Activated CD4-positive, alpha-beta memory T cell treated with anti-CD3 and anti-CD28 coated beads, Interleukin-2, amount 10 ng/mL, durations not matched to agents 7 days and 5 days (primary cell): ENCODE measurements at places on chromosomes 1 and 21. TPM values are rescaled to one million over a fixed set of nuclear protein-coding genes. Genes with fewer than 3 reads are reported as not detected.

DNA sequence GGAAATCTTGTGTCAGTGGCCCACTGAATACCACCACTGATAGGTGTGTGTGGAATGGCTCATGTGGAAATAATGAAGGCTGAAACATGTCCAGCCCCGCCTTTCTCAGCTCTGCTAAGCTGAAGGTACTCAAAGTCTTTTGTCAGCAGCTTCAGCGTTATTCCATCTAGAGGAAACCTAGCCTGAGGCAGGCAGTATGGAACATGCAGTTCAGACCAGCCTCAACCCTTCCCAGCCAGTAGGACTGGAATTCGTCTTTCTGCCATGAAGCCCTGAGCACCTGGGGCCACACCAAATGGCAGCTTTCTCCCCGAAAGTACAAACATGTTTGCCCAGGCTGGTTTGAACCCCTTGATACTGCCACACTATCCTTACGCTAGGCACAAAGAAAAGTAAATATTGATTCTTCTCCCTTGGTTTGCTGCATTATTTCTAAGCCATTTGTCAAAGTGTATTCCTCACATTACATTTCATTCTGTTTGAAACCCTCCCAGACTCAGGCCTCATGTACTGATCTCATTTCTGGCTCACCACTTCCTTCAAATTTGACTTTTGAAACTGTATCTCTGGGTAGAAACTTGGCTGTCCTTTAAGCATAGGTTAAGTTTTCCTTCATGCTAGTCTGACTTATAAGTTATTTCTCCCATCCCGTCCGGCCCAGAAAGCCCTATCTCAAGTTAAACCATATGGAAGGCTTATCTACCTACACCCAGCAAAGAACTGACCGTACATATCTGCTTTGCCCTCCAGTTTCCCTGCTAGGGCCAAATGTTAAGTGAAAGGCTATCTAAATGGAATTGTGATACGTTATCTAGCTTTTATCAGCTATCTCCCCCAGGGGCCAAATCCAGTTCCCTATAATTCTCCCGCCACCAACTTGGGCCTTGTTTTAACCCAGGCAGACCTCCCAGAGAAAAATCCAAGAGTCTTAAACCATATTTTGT, 45.7 kb upstream of the HOOK1 start:
- no peak overlapping the region for H3K27ac ChIP-seq
- H3K36me3 ChIP-seq: no peaks in the 10 kb centered on the region
- no peak overlapping the region for H3K4me3 ChIP-seq
- H3K4me1 ChIP-seq: peaks cover 9% of the 10 kb centered on the region
- no peak for DNase-seq
- peaks cover 2% of the 10 kb centered on the region for H3K27me3 ChIP-seq

GRCh38 chr21:25191141-25191540, 416.1 kb downstream of the MRPL39 start:
- DNase-seq: no peak
- H3K36me3 ChIP-seq: no peaks in the 10 kb centered on the region

DNA sequence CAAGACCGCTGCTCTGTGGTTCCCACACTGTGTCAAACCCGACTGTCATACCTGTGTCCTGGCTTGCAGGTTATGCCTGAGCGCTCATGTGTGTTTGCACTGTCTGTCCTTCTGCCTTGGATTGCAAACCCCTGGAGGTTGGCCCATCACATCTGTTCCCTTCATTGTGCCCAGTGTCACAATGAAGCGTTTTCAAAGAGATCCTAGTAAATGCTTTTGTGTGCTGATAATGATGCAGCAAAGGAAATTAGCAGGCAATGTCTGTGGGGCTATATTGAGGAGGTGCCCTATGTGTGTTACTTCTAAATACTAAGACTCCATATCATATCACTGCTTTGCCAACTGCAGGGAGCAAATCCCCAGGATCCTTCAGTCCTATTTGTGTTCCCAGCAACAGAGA, 424.4 kb upstream of the NFIA start:
- H3K4me3 ChIP-seq: no peak overlapping the region
- no peak for DNase-seq
- no peaks in the 10 kb centered on the region for H3K36me3 ChIP-seq
- H3K4me1 ChIP-seq: no peaks in the 10 kb centered on the region

DNA sequence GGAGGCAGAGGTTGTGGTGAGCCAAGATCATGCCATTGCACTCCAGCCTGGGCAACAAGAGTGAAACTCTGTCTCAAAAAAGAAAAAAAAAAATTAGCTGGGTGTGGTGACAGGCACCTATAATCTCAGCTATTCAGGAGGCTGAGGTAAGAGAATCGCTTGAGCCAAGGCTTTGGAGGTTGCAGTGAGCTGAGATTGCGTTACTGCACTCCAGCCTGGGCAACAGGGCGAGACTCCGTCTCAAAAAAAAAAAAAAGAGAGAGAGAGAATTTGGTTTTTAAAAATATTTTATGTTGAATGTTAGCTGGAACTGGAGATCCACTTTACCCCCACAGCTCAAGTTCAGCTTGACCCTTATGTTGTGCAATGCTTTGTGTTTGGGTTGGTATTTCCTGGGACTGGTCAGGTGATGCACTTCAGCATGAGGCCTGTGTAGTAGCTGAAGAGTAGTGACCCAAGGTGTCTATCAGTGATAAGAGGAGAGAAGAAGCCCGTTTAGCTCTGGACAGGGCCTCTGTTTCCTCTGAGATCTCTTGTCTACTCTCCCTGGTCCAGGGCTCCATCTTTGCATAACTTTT, 36.8 kb upstream of the MACF1 start:
- no peaks in the 10 kb centered on the region for H3K36me3 ChIP-seq
- H3K4me1 ChIP-seq: no peaks in the 10 kb centered on the region
- DNase-seq: no peak
- H3K27ac ChIP-seq: no peak overlapping the region
- H3K27me3 ChIP-seq: no peaks in the 10 kb centered on the region

- H3K27ac ChIP-seq: no peak overlapping the region
- no peaks in the 10 kb centered on the region for H3K4me1 ChIP-seq
- no peaks in the 10 kb centered on the region for H3K36me3 ChIP-seq
- no peak overlapping the region for H3K4me3 ChIP-seq
- DNase-seq: no peak
These were observed 13.5 kb upstream of the CR2 start for GRCh38 chr1:207440626-207441025.

Gene PADI4
- total RNA-seq: not detected

Gene ASCL5
- not detected for total RNA-seq

GRCh38 chr1:240171907-240172306, 80.2 kb downstream of the FMN2 start:
- H3K4me3 ChIP-seq: no peak overlapping the region
- H3K4me1 ChIP-seq: no peaks in the 10 kb centered on the region
- no peaks in the 10 kb centered on the region for H3K27me3 ChIP-seq
- DNase-seq: no peak

DNA sequence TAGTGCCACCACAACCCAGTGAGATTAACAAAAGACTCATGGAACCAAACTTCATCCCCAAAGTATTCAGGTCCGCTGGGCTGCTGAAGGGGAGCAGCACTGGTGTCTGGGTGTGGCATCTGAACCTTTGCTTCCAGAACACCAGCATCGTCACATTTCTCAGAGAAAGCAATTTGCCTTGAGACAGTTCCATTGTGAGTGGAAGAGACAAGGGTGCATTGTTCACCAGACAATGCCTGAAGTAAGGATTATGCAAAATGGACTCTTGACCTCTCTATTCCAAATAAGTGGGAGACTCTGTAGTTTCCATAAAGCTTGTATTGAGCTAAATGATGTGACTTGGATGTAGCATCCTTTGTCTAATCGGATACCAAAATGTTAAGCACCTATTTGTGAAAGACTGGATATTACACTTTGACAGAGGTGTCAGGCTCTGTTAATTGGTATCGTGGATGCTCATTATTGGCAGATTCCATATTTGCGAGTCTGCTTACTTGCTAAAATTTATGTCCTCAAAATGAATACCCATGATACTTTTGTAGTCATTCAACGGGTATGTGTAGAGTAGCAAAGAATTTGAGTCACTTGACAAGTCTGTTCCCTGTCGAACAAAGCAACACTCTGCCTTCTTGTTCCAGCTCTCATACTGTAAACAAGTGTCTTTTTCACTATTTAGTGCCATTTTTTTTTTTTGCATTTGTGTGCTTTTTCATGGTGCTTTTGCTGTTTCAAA, 75.6 kb downstream of the MRPS6 start:
- H3K4me3 ChIP-seq: no peak overlapping the region
- H3K27me3 ChIP-seq: no peaks in the 10 kb centered on the region
- no peak for DNase-seq

Gene RNU1-2
- 1,570 TPM for total RNA-seq

DNA sequence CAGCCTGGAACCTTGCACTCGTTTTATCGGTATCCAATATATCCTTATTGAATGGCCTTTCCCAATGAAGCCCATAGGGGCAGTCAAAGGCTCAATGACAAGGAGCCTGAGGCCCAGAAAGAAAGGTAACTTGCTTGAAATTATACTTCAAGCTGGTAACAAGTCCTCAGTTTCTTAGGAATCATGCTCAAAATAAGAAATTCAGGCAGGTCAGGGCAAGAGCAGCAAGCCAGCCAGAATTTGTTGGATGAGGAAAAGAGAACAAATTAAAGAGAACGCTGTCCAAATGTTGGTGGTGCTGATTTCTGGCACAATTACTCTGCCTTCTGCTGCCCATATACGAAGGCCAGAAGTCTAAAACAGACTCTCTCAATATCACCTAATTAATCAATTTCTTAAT, 77.6 kb downstream of the DDX20 start:
- no peaks in the 10 kb centered on the region for H3K4me1 ChIP-seq
- no peaks in the 10 kb centered on the region for H3K36me3 ChIP-seq
- no peak for DNase-seq
- peaks cover 29% of the 10 kb centered on the region for H3K27me3 ChIP-seq

Gene RYR2
- 0.05 TPM for total RNA-seq

Gene TTLL10
- total RNA-seq: not detected

Gene SRM
- total RNA-seq: 69.3 TPM

Gene FNDC5
- total RNA-seq: not detected

Gene KRTAP7-1
- not detected for total RNA-seq

Gene IVL
- total RNA-seq: not detected

Gene OR6N1
- not detected for total RNA-seq

GRCh38 chr1:169201084-169201619, 94.7 kb downstream of the ATP1B1 start:
- H3K27ac ChIP-seq: no peak overlapping the region
- H3K27me3 ChIP-seq: no peaks in the 10 kb centered on the region
- H3K4me3 ChIP-seq: no peak overlapping the region
- DNase-seq: no peak
- H3K36me3 ChIP-seq: no peaks in the 10 kb centered on the region

Gene PLXNA2
- total RNA-seq: 0.65 TPM

- no peak for DNase-seq
- no peak overlapping the region for H3K4me3 ChIP-seq
- H3K36me3 ChIP-seq: peaks cover 50% of the 10 kb centered on the region
- no peaks in the 10 kb centered on the region for H3K4me1 ChIP-seq
These were observed 12.8 kb downstream of the WDR3 start for GRCh38 chr1:117942293-117942692.

DNA sequence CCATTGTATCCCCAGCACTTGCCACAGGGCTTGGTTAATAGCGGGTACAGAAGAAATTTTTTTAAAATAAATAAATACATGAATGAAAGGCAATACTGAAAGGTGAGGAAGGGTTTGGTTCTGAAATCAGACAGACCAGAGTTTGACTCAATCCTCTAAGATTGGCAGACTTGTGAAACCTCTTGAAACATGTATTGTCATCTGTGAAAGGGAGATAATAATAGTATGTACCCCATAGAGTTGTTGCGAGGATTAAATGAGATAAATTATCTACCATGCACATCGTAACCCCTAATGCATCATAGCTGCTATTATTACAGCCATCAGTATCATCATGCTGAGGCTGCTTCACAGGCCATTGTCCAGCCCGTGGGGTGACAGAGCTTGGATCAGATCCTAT, 41.4 kb downstream of the S1PR1 start:
- H3K27ac ChIP-seq: peak overlapping the region; percentile 76
- no peak for DNase-seq
- H3K4me1 ChIP-seq: peaks cover 79% of the 10 kb centered on the region

Gene TXNIP
- total RNA-seq: 407 TPM

GRCh38 chr1:65114322-65114721, 33.7 kb upstream of the AK4 start:
- H3K36me3 ChIP-seq: no peaks in the 10 kb centered on the region
- DNase-seq: no peak
- no peaks in the 10 kb centered on the region for H3K4me1 ChIP-seq
- no peak overlapping the region for H3K4me3 ChIP-seq

Gene TLR5
- total RNA-seq: 0.15 TPM

Gene CD164L2
- not detected for total RNA-seq

GRCh38 chr1:223654083-223654482, 11.4 kb downstream of the CAPN8 start:
- H3K36me3 ChIP-seq: no peaks in the 10 kb centered on the region
- no peak overlapping the region for H3K4me3 ChIP-seq
- H3K27me3 ChIP-seq: peaks cover 11% of the 10 kb centered on the region
- H3K4me1 ChIP-seq: no peaks in the 10 kb centered on the region

Gene ANKRD34A
- total RNA-seq: 2.9 TPM

DNA sequence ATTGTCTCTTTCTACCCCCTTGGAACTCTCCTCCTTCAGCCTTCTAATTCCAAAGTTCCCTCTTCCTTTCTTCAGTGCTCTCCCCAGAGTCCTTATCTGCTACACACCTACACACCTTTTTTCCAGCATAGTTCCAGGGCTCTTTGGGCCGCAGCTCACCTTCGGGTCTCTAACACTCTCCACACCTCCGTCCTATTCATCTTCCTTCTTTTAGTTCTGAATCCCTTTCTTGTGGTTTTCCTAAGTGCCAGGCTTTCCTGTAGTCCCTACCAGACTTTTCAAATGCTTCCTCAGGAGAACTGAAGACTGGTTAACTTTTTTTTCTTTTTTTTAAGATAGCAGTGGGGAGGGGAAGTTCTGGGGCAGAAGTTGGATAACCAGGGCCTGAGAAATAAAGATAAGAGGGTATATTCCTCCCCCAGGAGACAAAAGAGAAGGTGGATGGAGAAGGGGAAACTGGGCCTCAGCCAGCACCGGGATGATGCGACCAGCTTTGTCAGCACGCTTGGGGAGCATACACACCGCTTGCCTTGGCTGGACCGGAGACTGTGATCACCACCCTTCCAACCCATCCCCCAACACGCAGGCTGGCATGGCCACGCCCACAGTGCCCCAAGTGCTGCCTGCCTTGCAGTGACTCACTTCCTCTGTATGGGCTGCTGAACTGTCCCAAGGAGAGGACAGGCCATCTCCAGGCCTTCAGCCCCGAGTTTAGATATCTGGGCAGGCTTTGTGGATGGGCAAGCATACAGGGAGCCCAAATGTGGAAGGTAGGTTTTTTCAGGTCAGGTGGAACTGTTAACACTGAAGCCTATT, 2.5 kb upstream of the CERS2 start:
- no peaks in the 10 kb centered on the region for H3K27me3 ChIP-seq
- DNase-seq: peak; percentile 84
- peak overlapping the region; percentile 74 for H3K27ac ChIP-seq
- peaks cover 52% of the 10 kb centered on the region for H3K4me1 ChIP-seq
- H3K36me3 ChIP-seq: peaks cover 10% of the 10 kb centered on the region

Gene RHEX
- total RNA-seq: not detected

Gene TP73
- total RNA-seq: 2.6 TPM

GRCh38 chr1:172885971-172886370, 164.8 kb downstream of the TNFSF18 start:
- H3K4me3 ChIP-seq: no peak overlapping the region
- peaks cover 11% of the 10 kb centered on the region for H3K4me1 ChIP-seq
- DNase-seq: no peak
- H3K36me3 ChIP-seq: no peaks in the 10 kb centered on the region
- H3K27me3 ChIP-seq: peaks cover 66% of the 10 kb centered on the region

Gene ATP1A4
- 0.33 TPM for total RNA-seq

Gene CRB1
- total RNA-seq: not detected
